ENCODE measurements at places on chromosomes 4 and X.

GRCh38 chr4:83109480-83110222 lies 4.9 kb downstream of the PLAC8 start:
- no peak for DNase-seq

DNA sequence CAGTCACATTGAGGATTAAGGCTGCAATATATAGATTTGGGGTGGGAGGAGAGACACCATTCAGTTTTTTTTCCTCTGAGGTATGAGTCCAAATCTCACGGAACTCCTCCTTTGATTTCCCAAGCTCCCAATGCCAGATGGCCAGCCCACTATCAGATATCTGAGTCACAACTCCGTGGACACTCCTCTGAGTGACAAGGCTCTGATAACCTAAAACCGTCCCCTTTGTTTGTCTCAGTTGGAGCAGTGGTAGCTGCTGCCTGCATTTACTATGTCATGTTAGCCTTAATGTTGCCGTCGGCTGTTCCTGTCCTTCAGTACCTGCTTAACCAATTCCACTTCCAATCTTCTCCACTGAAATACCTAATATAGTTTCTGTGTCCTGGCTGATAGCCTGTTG lies 107.3 kb downstream of the DTHD1 start:
- no peak for DNase-seq

- DNase-seq = no peak
Measured at GRCh38 chr4:88481537-88481936, 24.6 kb downstream of the HERC5 start.

- no peak for DNase-seq
Measured at GRCh38 chr4:10697086-10697485, 12.5 kb upstream of the CLNK start.

DNA sequence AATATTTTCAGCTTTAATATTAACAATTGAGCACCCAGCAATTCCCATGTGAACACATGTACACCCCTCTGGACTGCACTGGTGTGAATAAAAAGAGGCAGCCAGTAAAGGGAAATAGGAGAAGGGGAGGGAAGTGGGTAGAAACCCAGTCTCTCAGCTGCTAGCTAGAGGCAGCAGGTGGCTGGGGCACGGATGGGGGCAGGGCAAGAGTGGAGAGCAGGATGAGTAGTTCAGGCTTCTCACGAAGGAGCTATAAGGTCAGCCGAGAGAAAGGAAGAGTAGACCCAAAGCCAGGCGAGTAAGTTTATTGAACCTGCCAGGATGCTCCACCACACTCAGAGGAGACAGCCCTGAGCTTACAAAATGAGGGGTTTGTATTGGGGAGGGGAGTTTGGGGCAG lies 184.8 kb upstream of the MTMR8 start:
- no peak for DNase-seq

DNA sequence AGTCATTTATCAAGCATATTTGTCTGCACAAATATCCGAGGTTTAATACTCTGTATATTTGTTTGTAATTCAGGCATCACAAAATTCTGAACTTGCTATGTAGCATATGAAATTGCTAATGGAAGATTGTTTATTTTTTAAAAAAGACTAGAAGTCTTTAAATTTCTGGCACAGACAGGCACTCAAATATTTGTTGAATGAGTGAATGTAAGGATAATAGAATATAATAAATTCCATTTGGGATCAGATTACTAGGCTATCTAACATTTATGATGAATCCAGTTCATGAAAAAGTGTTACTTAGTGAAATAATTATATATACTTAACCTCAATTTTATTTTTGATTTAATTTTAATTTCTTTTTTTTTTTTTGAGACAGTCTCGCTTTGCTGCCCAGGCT lies 30.4 kb upstream of the TEC start:
- DNase-seq = no peak

DNA sequence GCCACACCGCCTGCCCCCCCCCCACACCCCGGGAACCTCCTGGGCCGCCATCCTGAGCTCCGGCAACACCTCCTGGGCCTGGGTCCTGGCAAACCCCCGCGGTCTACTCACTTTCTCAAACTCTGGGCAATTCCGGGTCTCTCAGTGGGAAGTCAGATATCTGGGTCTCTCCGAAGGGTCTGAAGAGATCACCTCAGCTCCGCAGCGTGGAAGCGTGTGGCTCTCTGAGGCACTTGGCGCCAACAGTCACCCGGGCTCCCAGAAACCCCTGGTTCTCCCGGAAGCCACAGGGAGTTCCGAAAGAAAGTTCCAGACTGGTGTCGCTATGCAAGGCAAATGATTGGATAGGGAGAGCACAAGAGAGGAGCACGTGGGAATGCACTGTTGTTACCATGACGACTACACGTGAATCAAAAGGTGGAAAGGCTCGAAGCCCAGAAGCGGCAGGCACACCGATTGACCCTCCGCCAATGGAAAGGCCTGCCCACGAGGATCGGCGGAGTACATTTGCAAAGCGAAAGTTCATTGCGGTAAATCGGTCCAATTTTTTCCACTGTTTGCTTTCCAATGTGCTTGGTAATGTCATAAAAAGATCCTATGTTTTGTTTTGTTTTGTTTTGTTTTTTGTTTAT lies at the start of gene PNMA6E:
Gene PNMA6E, minus strand, starts transcription at position 218 of the 632 bp plus-strand sequence. CDS start 2,501 bp downstream, outside the sequence.
- no peak for DNase-seq

DNA sequence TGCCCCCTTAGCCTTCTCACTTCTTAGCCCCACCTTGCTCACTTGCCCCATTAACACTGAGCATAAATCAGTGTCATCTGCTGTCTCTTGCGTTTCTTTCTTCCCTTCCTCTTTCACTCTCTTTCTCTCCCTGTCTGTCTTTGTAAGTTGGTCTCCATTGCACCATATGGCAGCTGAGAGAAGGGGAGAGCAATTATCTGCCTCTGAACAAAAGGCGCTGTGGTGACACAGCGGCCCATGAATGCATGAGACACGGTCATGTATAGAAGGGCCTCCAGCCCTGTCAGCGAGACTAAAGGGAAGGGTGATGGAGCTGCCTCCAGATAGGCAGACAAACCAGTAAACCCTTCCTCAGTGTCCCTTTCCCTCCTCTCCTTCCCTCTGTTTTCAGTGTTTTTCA lies 88.8 kb upstream of the PCDH18 start:
- no peak for DNase-seq

DNA sequence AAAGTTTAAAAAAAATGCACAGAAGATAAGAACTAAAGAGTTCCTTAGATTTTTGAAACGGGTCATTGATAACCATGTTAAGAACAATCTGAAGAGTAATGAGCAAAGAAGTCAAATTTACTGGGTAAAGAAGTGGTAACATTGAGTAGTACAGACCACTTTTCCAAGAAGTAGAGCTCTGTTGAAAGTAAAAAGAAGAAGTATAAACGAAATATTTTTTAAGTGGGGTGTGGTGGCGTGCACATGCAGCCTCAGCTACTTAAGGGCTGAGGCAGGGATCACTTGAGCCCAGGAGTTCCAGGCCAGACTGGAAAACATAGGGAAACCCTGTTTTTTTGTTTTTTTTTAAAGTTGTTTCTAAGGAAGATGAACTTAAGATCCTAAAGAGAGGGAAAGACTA lies 68.5 kb downstream of the UBA6 start:
- no peak for DNase-seq

- DNase-seq = no peak
Measured at GRCh38 chrX:19182785-19183184, 60.5 kb upstream of the ADGRG2 start.

DNA sequence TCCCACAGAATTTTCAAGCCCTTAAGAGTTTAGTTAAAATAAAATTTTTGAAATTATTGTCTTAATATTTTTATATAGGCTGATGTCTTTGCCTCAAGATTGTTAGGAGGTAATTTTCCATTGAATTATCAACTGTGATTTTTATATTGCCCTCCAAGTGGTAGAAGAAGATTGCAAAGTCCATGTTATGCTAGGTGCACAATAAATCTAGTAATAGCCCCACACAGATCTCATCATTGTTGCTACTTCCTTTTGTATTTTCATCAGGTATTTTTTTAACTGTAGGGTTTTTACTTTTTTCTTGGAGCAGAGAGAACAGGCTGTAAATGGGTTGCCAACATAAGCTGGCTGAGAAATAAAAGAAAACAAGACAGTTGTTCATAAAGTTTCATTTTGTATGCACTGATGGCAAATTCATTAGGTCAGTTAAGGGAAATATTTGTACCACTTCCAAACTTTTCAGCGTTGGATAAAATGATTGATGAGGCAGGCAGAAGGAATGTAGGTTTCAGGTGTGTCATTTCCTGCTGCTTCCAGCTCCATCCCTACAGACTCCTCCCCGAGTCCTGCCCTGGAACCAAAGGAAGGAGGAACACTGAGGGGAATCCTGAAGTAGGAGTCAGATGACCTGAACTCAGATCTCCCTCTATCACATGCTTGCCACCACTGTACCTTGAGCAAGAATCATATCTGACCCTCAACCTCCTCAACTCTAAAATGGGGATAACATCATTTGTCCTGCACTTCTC lies 105.5 kb downstream of the PRRG1 start:
- no peak for DNase-seq

DNA sequence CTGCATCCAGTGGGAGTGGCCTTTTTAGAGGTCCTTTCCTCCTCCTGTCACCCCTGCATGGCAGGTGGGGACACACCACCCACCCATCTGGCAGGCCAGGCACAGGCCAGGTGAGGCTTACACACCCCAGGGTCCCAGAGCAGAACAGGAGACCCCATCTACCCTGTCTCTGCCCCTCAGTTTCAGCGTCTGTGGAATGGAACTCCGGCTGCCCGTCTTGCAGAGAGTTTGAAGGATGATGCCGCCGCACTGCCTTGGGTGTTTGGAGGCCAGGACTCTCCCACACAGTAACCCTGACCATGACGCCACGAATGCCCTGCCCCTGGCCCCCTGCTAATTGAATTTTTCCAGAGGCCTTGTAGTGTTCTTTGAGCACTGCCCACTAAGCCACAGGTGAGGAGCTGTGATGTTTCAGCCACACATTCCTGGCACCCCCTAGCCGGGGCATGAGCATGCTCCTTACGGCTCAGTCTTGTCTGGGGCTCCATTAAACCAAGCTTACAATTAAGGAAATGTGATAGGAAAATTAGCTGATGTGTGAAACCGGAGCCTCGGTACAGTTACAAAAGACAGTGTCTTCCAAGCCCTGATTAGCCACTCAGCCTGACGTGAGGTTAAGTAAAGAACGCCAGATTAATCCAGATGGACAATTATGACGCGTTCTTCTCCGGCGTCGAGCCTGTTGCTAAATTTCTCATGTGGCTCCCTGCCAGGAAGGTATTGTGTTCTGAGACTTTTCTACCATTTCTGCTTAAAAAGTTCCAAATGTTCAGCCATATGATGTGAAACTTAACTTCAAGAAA lies 39.3 kb downstream of the HMX1 start:
- no peak for DNase-seq

GRCh38 chr4:61149278-61149677 lies 50.8 kb upstream of the ADGRL3 start:
- no peak for DNase-seq
